Camera-type eye (tissue), 1 donor: ENCODE measurements at places on chromosomes 16 and 17. TPM values are rescaled to one million over a fixed set of nuclear protein-coding genes. Genes with fewer than 3 reads are reported as not detected.

Gene HOXB1
- not detected for total RNA-seq

Gene EFCAB5
- total RNA-seq, result 1.3 TPM

Gene PIRT
- total RNA-seq, result 1.3 TPM

Gene CIBAR2
- total RNA-seq, result 0.77 TPM

Gene RCVRN
- total RNA-seq, result 165 TPM

Gene PDILT
- total RNA-seq, result not detected
